Cortex of kidney (tissue), 1 donor: ENCODE measurements at places on chromosomes 11 and 22.

- DNase-seq: no peak
These were observed 7.9 kb downstream of the SLC35C1 start for GRCh38 chr11:45812581-45813548.

DNA sequence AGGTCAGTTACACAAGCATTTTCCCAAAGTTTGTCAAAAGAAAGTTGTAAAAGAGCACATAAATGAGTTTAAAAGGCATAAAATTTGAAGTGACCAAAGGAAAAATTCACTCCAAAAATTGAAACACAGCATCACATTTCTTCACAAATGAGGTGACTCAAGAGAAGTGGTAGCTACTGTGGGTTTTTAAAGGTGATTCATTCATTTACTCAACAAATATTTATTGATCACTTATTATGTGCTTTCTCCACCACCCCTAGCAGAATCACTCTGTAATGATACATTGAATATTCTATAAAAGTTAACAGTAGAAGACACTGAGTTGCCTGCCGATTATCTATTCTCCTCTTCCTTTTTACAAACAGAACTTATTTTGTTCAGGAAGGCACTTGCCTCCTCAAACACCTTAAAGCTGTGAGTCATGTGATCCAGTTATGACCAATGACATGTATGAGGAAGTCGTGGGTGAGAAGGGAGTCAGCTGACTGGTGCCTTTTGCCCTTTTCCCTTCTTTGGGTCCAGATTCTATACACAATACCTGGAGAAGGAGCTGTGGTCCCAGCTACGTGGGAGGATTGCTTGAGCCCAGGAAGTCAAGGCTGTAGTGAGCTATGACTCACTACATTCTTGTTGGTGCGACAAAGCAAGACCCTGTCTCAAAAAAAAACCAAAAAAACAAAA, 67.7 kb upstream of the CLNS1A start:
- DNase-seq: no peak

- no peak for DNase-seq
These were observed 88.3 kb upstream of the MTMR2 start for GRCh38 chr11:96012086-96012824.

GRCh38 chr11:23143022-23143421, 282.7 kb upstream of the CCDC179 start:
- DNase-seq: no peak

DNA sequence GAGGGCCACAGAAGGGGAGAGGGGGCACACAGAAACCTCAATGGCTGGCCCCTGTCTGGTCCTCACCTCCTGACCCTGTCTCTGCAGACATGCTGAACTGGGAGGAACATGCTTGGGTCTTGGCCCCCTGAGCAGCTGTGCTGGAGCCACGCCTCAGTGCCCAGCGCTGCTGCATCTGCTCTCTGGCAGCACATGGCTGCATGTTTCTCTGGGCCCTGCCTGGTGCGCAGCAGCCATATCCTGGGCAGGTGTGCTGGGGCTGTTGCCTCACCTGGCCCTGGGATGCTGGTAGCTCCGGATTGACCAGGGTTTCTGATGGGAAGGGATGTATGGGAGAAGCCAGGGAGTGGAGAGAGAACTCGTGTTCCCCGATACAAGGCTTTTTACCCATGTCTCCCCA, 248.0 kb downstream of the ST3GAL4 start:
- no peak for DNase-seq

DNA sequence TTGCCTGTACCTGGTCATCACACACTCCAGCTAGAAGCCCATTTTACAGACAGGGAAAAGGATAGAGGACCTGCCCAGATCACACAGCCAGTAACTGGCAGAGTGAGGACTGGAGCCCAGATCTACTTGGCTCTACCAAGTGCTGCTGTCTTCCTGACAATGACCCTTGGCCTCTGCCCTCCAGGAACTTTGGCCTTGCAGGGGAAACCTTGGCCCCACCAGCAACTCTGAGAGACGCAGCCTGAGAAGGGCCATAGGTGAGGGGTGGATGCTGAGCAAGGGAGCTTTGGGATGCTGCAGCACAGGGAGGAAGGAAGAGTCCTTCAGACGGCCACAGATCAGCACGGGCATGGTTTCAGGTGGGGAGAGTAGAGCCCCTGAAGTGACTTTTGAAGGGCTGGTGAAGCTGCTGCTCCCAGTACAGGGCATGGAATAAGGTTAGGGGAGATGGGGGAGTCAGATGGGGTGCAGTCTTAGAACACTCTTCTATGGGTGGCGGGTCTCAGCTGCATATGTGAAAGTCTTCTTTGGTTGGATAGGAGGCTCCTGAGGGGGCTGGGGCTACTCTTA, 2.0 kb upstream of the CAPN5 start:
- DNase-seq: no peak

- DNase-seq: no peak
These were observed 243.9 kb upstream of the SYN3 start for GRCh38 chr22:33302049-33302545.

DNA sequence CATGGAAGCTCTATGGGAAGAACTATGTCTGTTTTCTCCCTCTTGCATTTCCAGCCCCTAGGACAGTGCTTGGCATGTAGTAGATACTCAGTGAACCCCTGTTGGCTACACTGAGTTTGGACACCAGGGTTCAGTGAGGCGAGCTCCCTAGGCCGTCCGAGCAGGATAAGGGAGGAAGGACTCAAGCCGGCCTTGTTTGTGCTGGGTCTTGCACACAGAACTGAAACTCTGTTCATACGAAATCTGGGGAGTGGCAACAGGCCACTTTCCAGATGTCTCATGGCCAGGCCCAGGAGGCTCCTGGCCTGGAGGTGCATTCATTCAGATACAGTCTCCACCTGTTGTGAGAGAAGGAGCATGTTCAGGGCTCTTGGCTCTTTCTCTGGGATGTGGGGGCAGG, 23.6 kb upstream of the LMO1 start:
- DNase-seq: no peak
